ENCODE measurements at places on chromosomes 4 and X. TPM values are rescaled to one million over a fixed set of nuclear protein-coding genes. Genes with fewer than 3 reads are reported as not detected.

GRCh38 chrX:106611317-106611678 lies 480 bp upstream of the RADX start:
- H3K27me3 ChIP-seq: no peaks in the 10 kb centered on the region
- no peak for DNase-seq
- no peaks in the 10 kb centered on the region for H3K36me3 ChIP-seq
- H3K4me3 ChIP-seq: peak overlapping the region; percentile 41

DNA sequence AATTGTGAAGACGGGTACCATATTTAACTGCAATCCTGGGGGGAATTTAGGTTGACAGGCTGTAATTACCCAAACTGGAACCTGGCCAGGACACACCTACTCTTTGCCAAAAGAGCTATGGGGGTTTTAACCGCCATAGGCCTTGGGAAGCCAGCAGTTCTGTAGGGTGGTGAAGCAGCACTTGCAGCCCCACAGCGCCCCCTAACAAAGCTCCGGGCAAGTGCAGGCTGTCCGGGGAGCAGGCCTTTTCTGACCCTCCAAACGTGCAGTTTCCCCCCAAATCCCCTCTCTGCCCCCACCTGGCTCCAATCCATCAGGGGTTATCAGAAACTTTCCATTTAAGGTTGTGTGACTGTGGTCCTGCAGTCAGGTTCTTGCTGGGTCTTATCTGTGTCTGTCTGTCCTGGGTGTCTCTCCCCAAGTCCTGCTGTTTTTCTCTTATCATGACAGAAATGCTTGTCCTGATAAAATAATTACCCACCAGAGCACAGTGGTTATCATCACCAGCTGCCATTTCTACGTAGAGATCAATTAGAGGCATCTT lies 350.9 kb downstream of the MID1IP1 start:
- no peaks in the 10 kb centered on the region for H3K27me3 ChIP-seq
- no peaks in the 10 kb centered on the region for H3K4me1 ChIP-seq
- DNase-seq: peak; percentile 54
- H3K27ac ChIP-seq: no peak overlapping the region

GRCh38 chrX:65688403-65688871 lies 21.0 kb downstream of the MSN start:
- H3K36me3 ChIP-seq: no peaks in the 10 kb centered on the region
- no peaks in the 10 kb centered on the region for H3K4me1 ChIP-seq
- H3K27ac ChIP-seq: peak overlapping the region; percentile 2
- no peak for DNase-seq

HSD17B10 gene
- 172 TPM for total RNA-seq
